ENCODE measurements at places on chromosomes 16 and 17.

GRCh38 chr17:35289222-35289621 is 46.4 kb downstream of the SLFN5 start:
- no peak for DNase-seq

DNA sequence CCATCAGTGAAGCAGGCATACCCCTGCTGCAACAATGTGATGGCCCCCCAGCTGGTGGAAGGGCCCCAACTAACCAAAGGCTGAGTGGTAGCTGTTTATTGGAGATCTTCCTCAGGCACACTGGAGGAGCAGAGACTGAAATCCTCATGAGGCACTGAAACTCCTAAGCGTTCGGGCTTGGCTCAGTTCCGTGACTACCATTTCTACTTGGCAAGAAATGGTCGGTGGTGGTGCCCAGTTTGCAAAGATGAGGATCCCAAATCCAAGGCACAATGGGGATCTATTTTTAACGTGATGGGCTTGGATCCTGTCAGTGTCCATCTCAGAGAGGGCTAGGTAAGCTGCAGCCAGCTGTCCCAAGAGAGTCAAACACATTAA is 82.8 kb downstream of the TNFRSF13B start:
- DNase-seq, result no peak

DNA sequence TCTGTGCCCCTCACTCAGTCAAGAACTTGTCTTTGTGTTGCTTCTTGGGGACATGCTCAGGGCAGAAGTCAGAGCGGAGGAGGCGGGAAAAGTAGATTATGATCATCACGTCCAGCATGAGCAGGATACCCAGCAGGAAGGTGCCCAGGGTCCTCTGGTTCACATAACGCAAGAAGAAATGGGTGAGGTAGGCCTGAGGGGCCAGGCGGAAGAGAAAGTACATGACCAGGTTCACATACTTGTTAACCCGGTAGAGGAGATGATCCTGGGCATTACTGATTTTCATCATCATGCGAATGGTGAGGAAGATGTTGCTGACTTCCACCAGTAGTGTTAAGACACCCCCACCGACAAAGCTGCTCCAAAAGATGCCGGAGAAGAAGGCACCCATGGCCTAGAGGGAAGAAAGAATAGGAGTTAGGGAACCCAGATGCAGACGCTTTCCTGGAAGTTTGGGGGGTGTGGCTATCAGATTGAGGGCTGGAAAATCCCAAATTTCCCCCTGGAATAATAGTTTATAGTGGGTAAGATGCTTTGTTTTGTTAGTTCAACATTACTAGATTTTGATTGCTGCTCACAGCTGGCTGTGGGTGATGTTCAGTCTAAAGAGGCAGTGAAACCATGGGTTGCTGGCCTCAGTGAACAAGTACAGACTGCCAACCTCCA is 1.4 kb downstream of the TLCD1 start:
- DNase-seq, result no peak

- DNase-seq, result no peak
Measured at GRCh38 chr16:81185416-81185815, 53.1 kb upstream of the BCO1 start.

GRCh38 chr16:22240023-22240710 is 34.1 kb downstream of the EEF2K start:
- DNase-seq, result no peak

DNA sequence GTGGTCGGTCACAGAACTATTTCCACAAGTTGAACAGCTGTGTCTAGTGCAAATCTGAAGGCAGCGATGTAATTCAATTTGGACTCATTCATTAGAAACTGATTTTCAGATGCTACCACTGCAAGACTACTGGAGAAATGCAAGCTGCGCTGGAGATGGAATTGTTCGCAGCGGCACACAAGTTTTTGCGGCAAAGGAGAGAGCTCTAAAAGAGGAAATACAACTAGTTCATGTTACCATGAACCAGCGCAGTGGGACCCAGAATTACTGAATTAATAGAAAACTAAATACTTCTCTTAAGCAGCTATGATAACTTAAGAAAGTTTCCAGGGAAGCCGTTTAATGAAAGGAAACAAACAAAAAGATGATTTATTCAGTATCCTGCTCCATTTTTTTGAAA is 1.9 kb downstream of the CREBBP start:
- DNase-seq, result no peak

DNA sequence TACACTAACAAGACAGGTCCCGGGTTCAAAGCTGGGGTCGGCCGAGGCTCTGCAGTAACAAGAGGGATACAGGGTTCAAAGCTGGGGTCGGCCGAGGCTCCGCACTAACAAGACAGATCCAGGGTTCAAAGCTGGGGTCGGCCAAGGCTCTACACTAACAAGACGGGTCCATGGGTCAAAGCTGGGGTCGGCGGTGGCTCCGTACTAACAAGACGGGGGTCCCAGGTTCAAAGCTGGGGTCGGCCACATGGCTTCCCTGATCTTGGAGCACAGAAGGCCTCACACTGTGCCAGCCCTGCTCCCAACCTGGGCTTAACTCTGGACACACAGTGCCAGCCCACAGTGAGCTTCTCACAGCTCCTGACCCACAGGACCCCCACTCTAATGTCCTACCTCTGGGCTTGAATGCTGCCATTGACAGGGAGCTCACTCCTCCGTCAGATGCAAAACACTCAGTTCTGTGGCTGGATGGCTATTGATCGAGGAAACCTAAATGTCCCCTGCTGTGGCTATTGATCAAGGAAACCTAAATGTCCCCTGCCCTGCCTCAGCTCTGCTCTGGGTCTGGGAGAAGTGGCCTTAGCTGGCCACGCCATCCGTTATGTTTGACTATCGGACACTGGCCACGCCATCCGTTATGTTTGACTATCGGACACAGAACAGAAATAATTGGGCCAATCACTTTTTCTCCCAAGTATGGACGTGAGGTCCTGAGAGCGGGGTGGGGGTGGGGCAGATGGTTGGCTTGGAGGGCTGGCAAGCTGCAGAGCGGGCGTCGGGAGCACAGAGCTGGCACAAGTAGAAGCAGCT is 54.6 kb upstream of the DOC2B start:
- no peak for DNase-seq

- DNase-seq, result no peak
Measured at GRCh38 chr17:76584427-76585032, 1.1 kb downstream of the ST6GALNAC2 start.

GRCh38 chr17:73184136-73184993 is 8.5 kb upstream of the COG1 start:
- no peak for DNase-seq

All from neural crest cell (in vitro differentiated cells).